SW 1271 (cell line): ENCODE measurements at places on chromosomes 16 and 17.

DNA sequence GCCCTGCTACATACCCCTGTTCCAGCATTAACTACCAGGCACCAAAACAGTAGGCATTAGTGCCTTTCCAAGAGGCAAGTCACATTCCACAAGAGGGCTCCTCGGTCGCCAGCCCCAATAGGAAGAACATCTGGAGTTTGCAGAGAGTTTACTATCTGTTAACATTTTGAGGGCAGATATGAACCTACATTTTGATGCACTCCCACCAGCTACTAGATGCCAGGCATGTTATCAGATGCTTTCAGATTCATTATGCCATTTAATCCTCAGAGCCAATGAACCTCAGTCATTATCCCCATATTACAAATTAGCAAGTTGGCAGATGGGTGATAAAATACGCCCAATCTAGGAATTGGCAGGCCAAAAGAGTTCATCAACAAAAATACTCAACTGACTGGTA, 4.2 kb upstream of the CMTM2 start:
- no peak for DNase-seq

DNA sequence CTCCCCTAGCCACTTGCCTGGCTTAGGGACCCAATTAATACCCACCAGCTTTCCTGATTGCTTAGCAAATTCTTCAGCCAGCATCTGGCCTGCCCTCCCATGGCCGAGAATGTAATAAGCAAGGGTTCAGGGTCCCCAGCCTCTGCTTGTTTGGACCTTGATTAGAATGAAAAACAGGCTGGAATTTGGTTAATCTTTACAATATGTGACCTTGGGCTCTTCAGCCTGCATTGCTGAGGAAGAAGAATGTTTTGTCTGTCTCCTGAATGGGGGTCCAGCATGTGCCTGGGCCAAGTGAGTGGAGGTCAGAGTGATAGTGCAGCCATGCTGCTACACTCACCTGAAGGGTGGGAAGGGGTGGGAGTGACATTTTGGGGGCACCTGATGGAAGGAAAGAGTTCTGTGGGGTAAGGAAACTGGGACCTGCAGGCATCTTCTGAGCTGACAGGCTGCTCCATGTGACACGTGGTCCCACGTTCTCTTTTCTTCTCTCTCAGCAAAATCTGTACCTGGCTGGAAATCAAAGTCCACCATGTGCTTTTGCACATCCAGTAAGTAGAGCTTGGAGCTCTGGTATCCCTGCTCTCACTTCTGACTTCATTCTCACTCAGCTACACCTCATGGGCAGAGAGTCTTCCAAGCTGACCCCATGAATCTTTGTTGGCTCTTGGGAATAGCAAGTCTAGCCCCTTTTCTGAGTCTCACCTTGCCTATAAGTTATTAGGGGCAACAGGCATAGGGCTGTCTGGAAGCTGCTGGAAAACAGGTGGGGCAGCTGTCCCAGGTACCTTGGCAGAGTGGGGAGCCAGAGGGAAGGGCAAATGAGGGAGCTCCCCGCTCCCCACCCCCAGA, 5.3 kb downstream of the TMEM106A start:
- DNase-seq: no peak

DNA sequence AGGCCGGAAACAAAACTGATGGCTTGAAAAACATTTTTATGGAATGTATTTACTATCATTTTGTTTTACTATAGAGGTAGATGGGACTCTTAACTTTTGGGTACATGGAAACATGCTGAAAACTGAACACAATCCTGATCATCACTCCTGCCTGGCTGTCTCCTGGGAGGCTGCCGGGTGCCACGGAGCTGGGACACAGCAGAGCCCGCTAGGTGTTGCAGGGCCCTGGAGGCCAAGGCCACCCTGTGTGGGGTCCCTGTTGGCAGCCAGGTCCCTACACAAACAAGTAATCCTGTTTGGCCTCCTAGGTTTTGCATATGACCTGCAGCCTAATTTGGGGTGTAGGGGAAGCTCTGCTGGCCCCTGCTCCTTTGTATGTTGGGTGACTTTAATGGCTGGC, 17.5 kb downstream of the PLD6 start:
- DNase-seq: no peak

- DNase-seq: peak; percentile 80
Observed at GRCh38 chr16:667780-668518, at the start of gene RHOT2. TSS of gene RHOT2 (plus strand) at chr16:668132. CDS start at chr16:668200, 68 bp downstream.

GRCh38 chr16:56615353-56615752, 7.0 kb downstream of the MT2A start:
- DNase-seq: no peak

DNA sequence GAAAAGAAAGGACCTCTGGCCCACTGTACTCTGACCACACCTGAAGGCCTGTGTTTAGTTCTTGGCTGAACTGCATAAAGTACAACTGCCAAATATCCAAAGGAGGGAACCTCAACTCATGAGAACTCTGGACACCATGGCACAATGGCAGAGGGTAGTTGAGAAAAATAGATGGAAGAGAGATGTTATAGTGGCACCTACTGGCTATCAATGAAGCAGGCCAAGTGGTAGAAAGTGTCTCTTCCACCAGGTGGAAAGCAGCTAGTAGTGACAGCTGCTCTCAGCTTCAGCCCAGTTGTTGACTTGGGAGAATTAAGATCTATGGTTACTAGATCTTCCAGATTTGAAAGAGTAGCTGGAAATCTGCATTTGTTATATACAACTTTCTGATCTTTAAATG, 3.2 kb downstream of the MED31 start:
- peak; percentile 46 for DNase-seq

- DNase-seq: no peak
Observed at GRCh38 chr17:47291242-47291873, 32.4 kb upstream of the EFCAB13 start.

DNA sequence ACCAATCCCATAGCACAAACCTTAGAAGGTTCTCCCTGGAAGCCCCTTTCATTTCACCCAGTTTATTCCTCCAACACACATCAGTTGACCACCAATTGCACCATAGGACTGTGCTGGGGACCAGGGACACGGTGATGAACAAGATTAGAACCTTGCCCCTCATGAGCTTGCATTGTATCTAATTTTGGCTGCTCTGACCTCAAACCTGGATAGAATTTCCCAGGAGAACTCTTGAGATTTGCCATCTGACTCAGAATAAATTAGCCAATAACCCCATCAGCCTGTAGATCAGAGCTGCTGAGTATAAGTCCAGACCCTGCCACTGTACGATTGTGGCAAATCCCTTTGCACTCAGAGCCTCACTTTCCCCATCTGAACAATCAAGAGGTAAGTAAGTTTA, 52.1 kb downstream of the CDH11 start:
- DNase-seq: no peak

DNA sequence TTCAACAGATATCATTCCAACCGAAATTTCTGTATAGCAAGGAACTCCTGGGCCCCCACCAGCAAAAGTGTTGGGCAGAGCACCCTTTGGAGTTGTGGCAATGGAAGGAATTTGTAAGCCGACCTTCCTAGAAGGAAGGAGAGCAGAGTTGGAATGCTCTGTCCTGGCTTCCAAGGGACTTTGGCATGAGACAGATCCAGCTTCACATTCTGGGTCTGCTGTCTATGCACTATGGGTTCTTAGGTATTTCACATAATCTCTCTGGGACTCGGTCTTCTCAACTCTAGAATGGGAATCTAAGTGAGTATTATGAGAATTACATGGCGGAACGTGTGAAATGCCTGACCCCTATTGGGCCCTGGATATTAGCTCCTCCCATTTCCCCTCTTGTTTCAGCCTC, 63.2 kb upstream of the MARCHF10 start:
- no peak for DNase-seq

DNA sequence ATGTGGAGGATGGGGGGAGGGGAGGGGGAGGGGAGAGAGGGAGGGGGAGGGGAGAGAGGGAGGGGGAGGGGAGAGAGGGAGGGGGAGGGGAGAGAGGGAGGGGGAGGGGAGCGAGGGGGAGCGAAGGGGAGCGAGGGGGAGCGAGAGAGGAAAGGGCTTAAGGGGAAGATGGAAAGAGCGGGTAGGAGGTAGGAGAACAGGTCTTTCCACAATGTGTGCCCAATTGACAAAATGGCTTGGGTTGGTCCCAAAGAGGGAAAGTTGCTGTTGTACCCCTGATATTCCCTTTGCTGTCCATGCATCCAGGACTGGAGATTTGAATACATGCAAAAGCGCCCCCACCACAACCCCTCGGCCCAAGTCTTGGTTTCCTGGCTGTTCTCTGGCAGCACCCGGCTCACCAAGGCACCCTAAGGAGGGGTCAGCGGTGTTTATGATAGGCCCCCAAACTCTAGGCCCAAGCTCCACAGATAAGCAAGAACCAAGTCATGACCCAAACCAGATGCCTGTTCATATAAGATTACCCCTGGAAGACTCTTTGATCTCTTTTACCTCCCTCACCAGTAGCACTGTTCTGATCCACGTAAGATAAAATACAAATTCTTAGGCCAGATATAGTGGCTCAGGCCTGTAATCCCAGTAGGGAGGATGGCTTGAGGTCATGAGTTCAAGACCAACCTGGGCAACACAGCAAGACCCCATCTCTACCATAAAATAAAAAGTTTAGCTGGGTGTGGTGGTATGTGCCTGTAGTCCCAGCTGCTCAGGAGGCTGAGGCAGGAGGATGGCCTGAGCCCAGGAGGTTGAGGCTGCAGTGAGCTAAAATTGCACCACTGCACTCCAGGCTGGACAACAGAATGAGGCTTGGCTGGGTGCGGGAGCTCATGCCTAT, 119.6 kb downstream of the ZFHX3 start:
- DNase-seq: no peak
